ENCODE measurements at places on chromosomes 16 and 17.

DNA sequence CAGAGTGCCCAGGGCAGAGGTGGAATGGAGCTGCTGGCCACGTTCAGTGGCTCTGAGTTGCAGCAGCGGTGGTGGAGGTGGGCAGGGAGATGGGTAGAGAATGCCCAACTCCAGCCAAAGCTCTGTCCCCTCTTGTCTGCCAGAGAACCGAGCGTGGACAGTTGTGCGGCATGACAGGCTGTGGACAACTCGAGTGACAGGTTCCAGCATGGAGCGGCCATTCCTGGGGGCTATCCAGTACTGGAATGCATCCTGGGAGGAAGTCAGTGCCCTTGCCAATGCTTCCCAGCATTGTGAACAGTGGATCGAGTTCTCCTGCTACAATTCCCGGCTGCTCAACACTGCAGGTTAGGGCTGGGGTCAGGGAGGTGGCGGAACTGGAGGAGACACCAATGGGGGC is 8.3 kb downstream of the CNTNAP1 start:
- no peak for DNase-seq

GRCh38 chr17:8122422-8122923 is 1.4 kb downstream of the HES7 start:
- no peak for DNase-seq

GRCh38 chr16:53781023-53781605 is 77.2 kb downstream of the FTO start:
- DNase-seq, result no peak

DNA sequence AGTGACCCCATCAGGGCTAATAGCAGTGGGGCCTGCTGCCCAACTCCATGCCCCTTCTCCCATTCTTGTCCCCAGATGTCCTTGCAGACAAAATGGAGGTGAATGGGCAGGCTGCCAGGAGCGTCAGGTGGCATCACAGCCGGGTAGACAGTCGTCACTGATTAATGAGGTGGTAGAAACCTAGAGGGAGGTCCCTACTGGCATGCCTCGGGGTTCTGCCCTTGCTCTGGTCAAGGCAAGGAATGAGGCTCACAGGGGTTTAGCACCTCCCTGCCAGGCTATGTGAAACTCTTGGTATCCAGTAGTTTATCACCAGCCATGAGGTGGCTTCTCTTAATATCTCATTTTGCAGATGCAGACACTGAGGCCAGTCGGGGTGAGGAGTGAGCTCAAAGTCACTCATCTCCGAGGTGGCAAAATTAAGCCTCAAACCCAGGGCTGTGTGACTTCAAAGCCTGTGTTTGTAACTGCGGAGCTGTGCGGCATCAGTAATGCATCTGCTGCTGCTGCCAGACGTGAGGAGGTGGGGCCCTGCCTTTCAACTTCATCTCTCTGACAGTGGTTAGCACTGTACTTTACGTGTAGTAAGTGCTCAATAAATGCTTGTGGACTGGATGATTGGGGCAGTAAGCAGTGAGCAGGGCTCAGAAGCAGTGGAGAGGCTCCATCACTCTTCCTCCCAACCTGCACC is 21.3 kb downstream of the RAI1 start:
- no peak for DNase-seq

DNA sequence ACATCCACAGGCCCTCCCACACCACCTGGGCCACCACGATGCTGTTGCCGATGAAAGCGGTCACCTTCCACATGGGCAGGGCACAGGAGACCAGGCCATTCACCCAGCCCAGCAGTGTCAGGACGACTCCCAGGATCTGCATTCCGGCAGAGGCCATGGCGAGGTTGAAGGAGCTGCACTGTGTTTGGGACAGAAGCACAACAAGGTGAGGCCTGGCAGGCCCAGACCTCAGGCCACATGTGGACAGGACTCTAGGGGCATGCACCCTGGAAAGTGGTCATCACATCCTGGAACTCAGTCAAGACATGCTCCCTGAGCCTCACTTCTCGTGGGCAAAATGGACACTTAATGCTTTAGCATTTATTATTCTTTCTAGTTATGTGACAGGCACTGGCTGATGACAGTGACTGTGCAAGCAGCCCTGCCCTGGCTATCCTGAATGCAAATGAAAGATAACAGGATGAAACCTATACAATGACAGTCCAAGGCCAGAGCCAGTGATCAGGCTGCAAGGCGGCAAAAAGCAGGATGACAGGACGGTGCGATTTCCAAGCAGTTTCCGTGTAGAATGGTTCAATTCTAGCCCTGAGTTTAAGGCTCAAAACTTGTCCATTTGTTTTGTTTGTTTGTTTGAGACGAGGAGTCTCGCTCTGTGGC is 2.0 kb downstream of the CLDN6 start:
- no peak for DNase-seq

DNA sequence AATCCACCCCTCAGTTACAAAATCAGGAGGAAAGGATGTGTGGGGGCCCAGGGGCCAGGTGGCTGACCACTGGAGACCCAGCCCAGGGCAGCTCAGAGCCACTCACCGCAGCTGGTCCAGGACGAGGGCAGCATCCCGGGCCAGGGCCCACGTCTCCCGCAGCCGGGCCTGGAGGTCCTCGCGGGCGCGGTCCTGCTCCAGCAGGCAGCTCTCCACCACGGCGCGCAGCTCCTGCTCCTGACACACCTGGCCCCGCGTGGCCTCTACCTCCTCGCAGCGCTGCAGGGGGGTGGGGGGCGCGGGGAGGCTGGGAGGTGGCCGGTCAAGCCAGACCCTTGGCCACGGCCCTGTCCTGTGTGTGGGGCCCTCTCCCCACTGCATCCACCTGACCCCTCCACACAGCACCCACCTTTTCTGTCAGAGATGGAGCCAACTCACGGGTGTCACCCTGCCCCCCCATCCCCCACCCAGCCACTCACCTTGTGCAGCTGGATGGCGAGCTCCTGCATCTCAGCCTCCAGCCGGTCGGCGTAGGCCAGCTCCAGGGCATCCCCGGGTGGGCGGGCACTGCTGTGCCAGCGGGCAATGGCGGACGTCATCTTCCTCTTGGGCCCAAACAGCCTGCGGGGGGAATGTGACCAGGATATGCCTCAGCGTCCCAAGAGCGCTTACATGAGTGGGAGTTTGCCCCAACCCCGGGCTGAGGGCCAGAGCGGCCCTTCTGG is 5.1 kb downstream of the NUDT16L1 start:
- no peak for DNase-seq

DNA sequence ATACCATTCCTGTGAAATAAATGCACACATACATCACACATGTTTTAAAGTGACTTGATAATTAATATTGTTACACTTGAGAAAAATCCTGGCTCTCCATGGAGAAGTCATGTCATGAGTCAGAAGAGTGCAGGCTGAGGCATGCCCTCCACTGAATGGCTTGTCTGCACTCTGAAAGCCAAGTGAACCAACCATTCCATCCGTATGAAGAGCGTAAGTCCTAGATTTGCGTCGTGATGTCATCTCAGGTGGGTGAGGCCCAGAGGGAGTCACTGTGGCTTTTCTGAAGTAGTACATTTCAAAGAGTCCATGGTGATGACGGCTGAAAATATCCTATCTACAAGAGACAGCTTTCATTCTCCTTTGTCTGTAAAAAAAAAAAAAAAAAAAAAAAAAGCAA is 83.5 kb upstream of the IRX5 start:
- DNase-seq, result peak; percentile 79

DNA sequence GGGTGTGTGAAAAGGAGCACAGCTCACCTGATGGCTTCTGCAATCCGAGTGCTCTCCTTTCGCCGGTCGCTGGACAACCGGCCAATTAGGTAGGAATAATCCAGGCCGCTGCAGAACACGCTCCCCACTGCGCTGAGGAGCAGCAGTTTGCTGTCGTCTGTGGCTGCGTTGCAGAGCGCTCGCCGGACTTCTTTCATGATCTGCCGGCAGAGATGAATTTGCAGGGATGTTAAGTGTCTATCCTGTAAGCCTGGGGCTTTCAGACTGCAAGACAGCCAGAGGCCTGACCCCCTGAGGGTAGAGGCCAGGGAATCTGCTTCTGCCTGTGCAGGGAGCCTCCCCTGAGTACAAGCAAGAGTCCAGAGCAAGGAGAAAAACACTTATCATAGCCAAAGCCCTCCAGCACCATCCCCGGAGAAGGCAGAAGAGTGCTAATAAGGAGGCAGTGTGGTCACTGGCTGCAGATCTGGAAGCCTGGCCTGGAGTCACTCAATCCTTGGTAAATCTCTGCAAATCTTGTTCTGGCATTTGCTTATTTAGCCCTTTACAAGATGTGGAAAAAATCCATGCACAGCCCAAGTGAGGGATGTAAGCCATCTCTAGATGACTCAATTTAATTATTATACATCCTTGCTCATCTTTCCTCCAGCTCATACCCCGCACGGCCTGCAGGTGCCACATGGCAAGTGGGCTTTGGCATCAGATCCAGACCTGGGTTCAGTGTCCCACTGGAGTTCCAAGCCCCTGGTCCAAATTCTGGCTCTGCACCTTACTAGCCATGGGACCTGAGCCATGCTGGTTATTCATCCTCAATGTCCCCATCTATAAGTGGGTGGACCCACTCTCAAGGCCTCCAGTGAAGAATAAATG is 80.2 kb downstream of the DYNLRB2 start:
- no peak for DNase-seq

GRCh38 chr16:8108991-8109509 is 481.3 kb downstream of the TMEM114 start:
- DNase-seq, result peak; percentile 80

- DNase-seq, result no peak
Measured at GRCh38 chr16:77711775-77712174, 10.5 kb upstream of the NUDT7 start.

- DNase-seq, result no peak
Measured at GRCh38 chr16:53899431-53899830, 195.5 kb downstream of the FTO start.

DNA sequence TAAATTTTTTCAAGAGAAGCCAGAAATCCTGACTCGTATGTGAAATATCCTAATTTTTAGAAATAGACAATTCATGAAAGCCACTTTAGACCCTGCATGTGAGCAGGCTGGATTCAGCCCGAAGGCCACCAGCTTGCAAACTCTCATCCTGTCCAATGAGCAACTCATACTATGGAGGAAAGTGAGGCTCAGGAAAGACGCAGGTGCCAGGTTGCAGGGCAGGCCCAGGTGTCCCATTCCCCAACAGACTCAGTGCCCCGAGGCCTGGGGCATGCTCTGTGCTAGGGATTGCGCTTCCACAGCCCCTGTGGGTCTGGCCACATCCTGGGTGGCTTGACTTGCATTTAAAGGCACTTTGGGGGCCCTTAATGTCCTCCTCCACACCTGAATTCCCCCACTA is 16.7 kb upstream of the RASD1 start:
- DNase-seq, result no peak

DNA sequence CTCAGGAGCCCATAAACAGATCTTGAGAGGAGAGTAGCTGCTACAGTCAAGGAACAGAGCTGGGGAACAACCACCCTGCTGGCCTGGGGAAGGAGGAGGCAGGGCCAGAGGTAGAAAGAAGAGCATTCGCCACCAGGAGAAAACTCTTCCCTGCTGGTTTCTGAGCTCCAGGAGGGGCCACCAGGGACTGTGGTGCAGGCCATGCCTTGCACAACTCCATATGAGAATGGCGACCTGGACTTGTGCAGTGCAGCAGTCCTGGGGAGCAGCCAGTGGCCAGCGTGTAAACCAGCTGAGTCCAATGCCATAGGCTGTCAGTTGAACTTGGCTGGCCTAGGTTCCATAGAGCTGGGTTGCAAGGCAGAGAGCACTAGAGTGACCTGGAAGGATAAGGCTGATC is 11.6 kb downstream of the SLC13A2 start:
- no peak for DNase-seq

DNA sequence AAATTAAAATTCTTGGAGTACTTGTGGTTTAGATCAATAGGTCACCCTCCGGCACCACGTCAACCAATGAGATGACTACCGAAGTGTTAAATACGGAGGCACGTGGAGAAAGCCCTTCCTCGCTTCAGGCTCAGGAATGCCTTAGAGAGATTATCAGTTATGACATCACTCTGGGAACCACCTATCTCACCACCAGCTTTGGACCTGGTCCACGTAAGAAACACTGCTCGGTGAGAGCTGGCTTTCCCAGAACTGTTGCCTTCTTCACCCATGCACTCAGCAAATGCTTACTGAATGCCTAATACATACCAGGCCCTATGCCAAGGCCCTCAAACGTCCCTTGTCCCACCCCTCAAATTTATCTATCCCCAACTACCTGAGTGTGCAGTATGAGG is 71.3 kb downstream of the SMG6 start:
- DNase-seq, result no peak

- peak; percentile 74 for DNase-seq
Measured at GRCh38 chr17:39547713-39548478, 59.8 kb downstream of the NEUROD2 start.

DNA sequence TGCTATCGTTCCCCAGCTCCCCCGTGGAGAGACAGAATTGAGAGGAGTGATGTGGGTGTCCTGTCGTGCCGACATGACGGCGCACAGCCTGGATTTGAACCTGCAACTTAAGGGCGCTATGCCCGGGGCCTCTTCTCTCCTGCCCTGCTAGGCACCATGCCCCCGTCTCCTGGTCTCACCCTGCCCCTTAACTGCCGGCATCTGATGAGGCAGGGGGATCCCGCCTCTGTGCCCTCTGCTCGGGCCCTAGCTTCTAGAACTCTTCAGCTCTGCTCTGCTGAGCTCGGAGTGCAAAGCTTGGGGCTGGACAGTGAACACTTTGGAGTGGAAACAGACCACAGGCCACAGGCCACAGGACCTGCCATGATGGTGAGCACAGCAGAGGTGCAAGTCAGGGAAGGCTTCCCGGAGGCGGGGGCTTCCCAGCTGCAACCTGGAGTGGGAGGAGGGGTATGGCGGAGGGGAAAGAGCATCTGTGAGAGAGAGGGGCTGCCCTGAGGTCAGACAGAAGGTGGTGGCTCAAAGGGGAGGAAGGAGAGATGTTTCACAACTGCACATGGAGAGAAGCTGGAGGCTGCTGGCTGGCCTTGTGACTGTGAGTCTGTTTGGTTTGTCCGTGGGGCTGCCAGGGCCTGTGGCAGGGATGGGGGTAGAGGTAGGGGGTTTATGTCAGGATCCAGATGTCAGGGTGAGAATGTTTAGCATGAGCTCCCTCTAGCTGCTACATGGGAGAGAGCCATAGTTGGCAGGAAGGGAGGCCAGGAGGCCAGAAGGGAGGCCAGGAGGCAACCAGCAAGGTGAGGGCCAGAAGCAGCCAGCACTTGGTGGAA is 107.8 kb downstream of the CRLF3 start:
- no peak for DNase-seq

DNA sequence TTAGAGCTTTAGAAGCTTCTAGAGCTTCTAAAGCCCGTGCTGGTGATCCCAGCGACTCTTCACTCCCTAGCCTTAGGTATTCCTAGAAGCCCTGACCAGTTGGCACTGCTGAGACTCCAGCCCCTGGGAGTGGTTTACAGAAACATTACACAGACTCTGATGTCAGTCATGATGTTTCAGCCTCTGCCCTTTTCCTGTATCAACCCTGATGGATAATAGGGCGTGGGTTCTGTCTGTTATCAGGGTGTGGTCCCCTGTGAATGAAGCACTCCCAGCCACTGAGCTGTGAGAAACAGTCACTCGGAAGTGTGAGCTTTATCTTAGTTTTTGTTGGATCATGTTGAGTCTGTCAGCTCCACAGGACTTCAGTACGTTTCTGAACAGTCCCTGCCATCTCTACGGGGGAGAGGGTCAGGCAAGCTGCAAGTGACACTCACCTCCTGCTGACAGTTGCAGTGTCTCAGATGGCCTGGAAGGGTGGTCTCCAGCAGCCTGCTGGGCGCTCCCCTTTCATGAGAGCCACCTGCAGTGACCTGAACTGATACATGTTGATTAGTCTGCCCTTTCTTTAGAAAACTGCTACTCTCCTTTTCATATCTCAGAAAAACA is 12.8 kb downstream of the GOSR2 start:
- DNase-seq, result no peak

GRCh38 chr16:13254998-13255614 is 353.7 kb downstream of the SHISA9 start:
- no peak for DNase-seq

GRCh38 chr17:47735536-47736011 is 2.5 kb downstream of the TBX21 start:
- no peak for DNase-seq

GRCh38 chr17:6248061-6248460 is 177.9 kb downstream of the WSCD1 start:
- DNase-seq, result no peak

All from urothelium cell line (cell line).